ENCODE measurements at places on chromosomes 6 and 20.

DNA sequence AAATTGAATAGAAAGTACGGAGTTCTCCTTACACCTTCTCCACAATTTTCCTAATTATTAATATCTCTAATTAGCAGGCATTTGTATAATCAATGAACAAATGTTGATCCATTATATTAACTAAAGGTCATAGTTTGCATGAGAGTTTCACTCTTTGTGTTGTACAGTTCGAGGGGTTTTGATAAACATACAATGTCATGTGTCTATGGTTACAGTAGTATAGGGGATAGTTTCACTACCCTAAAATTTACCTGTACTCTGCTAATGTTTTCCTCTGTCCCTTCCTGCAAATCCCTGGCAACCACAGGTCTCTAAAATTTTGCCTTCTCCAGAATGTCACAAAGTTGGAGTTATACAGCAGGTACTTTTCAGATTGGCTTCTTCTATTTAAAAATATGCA lies 1199.8 kb upstream of the GJE1 start:
- no peak for DNase-seq

DNA sequence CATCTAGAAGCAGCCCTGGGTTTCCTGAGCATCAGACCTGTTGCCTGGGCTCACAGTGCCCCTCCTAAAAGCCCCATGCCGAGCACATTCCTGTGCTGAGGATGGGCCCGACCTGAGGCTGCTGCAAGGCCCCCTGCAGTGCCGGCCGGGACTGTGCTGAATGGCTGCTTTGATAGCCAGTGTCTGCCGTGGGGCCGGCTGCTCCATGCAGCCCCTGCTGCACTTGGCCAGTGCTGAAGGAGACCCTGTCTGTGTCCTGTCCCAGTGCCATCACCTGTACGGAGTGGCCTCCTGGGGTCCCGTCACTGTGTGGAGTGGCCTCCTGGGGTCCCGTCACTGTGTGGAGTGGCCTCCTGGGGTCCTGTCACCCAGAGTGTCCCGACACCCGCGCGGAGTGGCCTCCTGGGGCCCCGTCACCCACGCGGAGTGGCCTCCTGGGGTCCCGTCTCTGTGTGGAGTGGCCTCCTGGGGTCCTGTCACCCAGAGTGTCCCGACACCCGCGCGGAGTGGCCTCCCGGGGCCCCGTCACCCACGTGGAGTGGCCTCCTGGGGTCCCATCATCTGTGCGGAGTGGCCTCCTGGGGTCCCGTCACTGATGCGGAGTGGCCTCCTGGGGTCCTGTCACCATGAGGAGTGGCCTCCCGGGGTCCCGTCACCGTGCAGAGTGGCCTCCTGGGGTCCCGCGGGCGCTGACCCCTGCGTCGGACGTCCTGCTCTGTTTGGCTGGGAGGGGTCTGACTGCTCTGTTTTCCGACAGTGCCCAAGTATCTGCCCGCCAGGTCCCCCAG lies 7.0 kb downstream of the COL9A3 start:
- DNase-seq, result no peak

- DNase-seq, result no peak
Measured at GRCh38 chr20:9442858-9443257, 71.5 kb upstream of the LAMP5 start.

DNA sequence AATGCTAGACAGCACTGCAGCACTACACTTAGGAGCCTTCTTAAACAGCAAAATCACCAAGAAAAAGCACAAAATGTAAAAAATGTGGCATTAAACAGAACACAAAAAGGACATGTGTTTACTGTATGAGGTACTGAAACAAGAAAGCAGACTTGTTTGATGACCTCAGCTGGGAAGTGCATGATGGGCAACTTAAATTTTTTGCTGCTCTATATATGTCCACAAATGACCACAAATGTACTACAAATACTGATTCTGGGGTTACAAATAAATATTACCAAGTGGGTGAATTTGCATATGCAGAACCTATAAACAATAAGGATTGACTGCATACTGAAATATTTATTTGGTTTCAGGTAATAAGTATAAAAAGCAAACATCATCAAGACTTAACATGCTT lies 13.1 kb downstream of the RAB23 start:
- no peak for DNase-seq

DNA sequence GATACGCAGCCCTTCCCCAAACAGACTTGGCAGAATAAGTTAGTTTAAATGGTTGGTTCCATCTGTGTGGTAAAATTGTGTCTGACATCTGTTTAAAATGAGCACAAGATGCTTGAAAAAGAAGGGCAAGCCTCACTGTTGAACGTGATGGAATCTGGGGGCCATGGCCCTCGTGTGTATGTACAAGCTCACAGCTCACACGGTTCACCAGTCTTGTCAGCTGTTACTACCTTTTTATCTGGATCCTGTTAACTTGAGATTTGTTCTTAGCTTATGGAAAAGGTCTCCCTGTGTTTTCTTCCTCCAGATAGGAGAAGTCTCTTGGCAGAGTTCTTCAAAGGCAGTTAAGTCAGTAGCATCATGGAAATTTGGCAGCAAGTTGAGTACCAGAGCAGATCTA lies 270.6 kb downstream of the KHDC1L start:
- no peak for DNase-seq

DNA sequence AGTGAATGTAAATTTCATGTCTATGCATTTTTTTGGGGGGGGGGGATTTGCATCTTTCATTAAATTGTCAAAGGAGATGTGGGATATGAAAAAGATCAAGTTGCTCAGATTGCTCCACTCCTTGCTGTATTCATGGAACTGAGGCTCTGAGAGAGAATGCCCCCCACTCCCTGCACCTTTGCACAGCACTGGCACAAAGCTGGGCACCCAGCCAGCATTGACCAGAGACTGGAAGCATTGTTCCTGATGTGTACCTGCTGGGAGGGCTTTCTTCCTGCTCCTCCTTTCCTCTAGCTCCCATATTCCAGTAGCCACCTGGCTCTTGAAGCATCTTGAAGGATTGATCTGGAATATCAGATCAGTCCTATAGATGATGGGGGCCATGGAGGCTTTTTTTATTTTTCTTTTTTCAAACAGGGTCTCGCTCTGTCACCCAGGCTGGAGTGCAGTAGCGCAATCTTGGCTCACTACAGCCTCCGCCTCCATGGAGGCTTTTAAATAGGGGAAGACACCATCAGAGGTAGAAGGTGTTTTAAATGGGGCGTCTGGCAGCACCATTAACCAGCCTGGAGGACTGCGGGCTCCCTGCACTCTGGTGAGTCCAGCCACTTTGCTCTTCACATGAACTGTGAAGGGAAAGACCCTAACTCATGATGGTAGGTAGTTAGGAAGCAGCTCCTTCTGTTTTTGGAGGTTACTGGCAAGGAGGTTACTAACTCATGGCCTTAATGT lies 10.9 kb downstream of the DUSP15 start:
- no peak for DNase-seq

GRCh38 chr20:31260326-31260932 lies 3.0 kb downstream of the DEFB115 start:
- no peak for DNase-seq

- no peak for DNase-seq
Measured at GRCh38 chr6:147046141-147046877, 157.9 kb upstream of the STXBP5 start.

DNA sequence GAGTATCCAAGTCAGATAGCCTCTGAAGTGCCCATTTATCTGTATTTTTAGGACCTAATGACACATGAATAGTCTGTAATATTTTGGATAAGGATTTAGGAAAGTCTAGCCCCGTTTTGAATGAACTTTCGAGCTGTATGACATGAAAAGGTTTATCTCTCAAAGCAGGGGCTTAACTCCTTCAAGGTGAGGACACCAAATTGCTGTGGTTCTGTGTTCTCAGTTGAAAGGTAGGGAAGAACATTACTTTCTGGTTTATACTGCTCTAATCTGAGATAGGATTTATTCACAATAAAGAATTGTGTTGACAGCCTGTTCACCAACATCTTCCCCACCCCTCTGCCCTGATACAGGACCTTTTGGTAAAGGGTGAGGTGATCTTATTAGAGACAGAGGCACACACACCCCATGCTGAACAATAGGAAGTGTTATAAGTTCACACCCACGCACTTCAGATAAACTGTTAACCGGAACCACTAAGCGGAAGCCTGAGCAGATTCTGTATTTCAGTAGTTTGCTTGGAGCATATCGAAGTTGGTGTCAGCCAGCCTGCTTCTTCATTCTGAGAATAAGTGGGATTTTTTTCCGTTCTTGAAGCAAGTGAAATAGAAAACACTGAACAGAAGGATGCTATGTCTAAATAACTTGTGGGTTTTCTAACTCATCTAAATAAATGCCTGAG lies 223.3 kb downstream of the TMEM242 start:
- DNase-seq, result no peak

DNA sequence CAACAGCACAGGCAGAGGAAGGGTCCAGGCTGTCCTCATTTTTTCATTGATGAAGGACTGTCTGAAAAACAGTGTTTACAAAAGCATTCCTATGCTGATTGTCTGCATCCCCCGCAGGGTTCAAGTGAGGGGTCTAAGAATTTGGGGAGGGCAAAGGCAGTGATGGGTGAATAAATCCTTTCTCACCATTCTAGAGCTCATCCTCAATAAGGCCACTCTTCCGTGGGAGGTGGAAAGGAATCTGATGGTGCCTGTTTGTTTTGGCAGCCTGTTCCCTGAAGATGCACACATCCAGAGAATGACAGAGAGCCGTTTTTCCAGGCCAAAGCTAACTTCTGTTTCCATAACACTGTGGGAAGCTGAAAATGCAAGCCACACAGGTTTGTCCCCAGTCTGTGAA lies 164.5 kb downstream of the MOXD1 start:
- no peak for DNase-seq

DNA sequence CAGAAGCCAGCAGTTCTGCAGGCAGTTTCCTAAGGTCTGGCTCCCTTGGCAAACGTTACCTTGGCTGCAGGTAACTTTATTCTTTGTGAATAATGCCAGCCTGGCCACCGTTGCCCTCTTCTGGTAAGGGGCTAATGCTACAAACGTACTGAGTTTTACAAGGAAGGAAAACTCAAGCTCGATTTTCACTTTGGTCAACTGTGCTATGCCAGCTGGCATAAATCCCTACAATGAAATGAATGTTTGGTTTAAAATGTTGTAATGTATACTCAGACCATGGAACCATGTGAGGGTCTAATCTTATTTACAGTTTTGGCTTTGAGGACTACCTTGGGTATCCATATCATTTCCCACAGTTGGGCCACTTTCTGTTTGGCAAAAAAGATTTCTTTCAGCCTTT lies 101.4 kb downstream of the SLX4IP start:
- no peak for DNase-seq

DNA sequence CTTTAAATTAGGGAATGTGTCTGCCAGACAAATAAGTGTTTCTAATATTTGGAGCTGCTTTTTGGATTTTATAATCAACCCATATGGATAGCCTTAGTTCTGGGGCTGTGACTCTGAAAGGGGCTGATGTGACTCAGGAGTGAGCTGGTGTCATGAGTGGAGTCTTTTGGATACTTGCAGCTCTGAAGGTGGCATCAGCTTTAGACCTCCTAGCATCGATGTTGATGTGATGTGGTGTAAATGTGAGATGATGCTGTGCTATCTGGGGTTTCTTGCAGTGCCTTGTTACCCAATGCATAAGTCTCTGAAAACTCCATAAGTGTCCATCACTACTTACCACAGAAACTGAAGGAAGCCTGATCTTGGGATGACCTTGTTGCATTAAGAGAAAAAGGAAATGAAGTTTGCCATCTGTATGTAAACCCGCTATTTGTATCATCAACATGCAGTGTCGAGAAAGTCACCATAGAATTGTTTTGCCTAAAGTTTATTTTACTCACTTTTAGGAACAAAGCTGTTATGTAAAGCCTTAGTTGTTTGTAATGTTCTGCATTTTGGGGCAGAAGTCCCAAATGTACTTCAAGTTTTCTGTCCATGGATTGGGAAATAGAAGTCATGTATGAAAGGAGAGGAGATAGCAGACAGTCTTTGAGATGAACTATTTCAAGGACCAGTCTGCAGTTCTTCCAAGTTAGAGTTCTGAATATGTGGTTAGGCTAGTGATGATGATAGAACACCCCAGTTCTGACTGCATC lies 8.0 kb downstream of the FOXO3 start:
- DNase-seq, result no peak

GRCh38 chr6:166499350-166500163 lies 86.9 kb downstream of the RAMACL start:
- no peak for DNase-seq

- no peak for DNase-seq
Measured at GRCh38 chr6:80276861-80277260, 170.4 kb downstream of the BCKDHB start.

DNA sequence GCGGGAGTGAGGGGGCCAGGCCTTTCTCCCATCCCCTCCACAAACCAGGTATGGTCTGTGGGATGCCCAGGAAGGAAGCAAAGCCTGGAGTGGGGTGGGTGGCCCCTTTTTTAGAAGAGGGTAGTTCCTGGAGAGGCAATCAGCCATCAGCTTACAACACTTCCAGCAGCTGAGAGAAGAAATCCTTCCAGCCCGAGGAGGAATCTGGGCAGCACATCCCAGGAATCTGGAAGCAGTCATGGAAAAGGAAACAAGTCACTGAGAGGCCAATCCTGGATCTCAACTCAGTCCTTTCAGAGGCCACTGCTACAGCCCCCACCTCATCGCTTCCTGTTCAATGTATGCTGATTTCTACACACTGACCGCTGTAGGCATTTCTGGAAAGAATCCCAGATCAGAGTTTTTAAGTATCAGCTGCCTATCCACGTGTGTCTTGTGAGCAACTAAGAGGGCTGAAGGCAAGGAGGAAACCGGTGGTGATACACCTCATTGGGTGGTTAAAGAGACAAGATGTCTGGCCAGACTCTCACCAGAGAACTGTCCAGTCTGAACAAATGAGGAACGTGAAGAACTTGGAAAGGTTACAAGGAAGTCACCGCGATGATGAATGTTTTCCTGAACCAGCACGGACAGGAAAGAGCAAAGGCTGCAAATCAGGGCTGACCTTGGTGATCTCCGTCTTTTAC lies 92.9 kb upstream of the SHLD1 start:
- DNase-seq, result no peak

GRCh38 chr6:162258647-162259046 lies 468.9 kb downstream of the PRKN start:
- no peak for DNase-seq

DNA sequence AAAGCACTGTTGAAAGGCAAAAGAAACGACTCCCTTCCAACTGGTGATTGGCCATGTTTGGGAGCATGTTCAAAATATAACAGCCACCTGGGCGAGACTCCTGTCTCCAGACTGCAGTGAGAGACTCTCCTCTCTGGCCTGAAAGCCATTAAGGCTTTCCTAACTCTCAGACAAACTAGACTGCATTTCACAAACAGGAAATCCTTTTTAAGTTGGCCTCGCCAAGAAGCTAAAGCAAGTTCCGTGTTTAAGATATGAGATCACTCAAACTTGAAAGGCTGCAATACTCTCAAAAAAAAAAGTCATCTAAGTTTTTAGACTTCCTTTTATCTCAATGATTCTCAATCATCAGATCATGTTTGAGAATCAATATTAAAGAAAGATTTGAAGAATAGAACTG lies 117.0 kb downstream of the TFAP2A start:
- DNase-seq, result no peak

DNA sequence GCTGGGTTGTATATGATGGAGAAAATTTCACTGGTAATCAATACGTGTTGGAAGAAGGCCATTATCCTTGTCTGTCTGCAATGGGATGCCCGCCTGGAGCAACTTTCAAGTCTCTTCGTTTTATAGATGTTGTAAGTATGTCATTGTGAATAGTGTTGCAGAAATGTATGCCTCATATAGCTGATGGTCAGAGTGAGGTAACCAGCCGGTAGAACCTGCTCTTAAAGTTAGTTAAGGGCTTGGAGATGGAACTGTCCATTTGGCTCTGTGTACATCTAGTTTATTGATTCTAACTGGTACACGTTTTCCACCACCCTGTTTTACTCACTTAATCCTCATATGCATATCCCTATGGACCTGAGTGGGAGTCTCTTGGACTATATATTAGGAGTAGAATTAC lies 73.5 kb downstream of the RTN4IP1 start:
- no peak for DNase-seq
